ENCODE measurements at places on chromosomes 6 and 20. TPM values are rescaled to one million over a fixed set of nuclear protein-coding genes. Genes with fewer than 3 reads are reported as not detected.

MEI4 gene
- total RNA-seq: 0.31 TPM

DHX16 gene
- 22.5 TPM for total RNA-seq

CGA gene
- total RNA-seq: not detected

ID4 gene
- 82.0 TPM for total RNA-seq

GSTA3 gene
- total RNA-seq: not detected

GLP1R gene
- total RNA-seq: not detected

NOX3 gene
- total RNA-seq: not detected

PRDM13 gene
- total RNA-seq: not detected

All from parietal lobe (tissue), 2 donors.